Left lung (tissue), 14 donors: ENCODE measurements at places on chromosomes 16 and 17. TPM values are rescaled to one million over a fixed set of nuclear protein-coding genes. Genes with fewer than 3 reads are reported as not detected.

- no peak for DNase-seq
Observed at GRCh38 chr17:75764417-75764710, 628 bp downstream of the GALK1 start.

The ALOX12 gene
- polyA plus RNA-seq: 2.8 TPM

The NME3 gene
- polyA plus RNA-seq: 25.5 TPM

DNA sequence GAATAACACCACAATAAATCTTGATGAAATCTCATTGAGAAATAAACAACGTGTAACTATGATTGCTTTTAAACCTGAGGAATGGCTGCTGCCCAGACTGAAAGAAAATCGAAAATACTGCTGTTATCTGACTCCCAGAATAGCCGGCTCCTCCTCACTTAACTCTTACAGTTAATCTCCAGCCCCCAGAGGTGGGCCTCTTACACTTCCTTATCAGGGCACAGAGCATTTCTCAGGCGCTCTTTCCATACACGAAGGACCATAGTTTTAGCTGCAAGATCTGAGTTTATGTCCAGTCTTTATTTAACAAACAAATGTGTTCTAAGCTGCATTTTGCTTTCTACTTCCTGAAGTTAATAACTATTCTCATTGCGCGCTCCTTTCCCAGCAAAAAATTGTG, 206.9 kb downstream of the MAP2K4 start:
- DNase-seq: no peak

DNA sequence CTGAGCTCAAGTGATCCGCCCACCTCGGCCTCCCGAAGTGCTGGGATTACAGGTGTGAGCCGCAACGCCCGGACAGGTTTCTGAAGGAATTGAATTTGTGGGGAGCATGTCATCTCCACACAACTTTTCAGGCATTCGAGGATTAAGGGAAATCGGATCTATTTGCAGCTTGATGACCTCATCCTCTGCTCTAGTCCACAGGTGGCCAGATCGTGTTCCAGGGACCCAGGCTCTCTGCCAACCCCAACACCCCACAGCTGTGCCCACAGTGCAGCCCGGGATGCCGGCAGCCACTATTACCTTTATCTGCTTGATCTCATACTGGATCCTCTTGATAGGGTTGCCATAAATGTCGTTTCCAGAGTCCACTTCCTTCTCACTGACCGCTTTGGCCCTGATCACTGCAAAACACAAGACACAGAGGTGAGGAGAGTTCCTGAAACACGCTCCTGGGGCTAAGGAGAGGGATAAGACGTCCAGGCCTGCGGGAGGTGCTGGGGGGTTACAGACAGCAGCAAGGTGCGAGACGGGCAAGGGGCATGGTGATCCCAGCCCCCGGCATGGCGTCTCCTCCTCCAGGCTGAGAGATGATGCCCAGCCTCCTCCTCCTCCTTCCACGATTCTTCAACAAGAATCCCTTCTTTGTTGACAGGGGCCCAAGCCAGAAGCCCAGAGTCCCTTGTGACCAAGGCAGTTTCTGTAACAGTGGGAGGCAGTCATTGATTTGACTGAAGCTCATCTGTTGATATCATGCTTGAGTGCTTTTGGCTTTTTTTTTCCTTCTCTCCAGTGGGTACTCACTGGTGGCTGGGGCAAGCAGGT, 29.3 kb downstream of the CEP295NL start:
- no peak for DNase-seq

DNA sequence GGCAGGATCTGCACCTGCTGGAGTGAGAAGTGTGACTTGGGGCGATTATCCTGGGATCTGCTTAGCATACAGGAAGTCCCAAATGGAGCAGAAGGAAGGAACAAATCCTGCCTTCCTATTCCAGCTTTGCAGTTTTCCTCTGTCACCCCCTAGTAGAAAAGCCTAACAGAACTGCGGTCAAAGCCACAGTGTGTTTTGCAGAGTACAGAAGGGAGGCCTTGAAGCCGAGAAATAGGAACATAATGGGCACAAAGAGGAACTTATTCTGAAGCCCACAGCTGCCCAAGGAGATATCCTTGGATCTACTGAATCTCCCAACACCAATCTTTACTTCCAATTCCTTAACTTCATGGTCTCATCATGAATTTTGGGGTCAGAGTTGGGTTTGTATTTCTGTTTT, 8.5 kb downstream of the KRTAP1-5 start:
- DNase-seq: no peak

The SREBF1 gene
- polyA plus RNA-seq: 33.5 TPM

DNA sequence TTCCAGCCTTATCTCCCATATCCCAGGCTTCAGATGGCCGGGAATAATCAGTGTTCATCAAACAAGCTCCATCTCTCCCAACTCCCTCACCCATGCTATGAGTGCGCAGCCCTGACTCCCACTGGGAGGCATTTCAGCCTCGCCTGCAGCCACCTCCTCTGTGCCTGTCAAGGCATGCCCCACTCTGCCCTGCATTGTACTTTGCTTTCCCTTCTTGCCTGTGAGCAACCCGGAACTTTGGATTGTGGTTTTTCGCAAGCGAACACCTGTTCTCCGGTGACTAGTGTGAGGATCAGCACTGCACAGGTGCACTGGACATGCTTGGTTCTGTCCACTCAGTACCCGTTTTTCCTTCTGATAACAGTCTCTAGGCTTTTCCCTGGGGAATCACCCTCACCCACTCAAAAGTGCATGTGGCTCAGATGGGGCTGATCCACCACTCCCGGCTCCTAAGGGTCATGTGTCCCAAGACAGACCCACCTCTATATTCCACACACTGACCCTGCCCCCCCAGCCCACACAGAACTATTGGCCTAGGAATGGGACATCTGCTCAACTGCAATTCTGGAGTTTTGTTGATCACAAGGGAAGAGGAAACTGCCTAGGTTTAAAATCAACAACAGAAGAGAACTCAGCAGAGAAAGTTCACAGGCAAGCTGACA, 9.1 kb downstream of the CHST6 start:
- DNase-seq: no peak

The ENPP7 gene
- not detected for polyA plus RNA-seq

The ZG16B gene
- polyA plus RNA-seq: 0.43 TPM
